ENCODE measurements at places on chromosomes 1 and 21.

- no peak for DNase-seq
Measured at GRCh38 chr1:150976401-150976821, 1.8 kb upstream of the CERS2 start.

DNA sequence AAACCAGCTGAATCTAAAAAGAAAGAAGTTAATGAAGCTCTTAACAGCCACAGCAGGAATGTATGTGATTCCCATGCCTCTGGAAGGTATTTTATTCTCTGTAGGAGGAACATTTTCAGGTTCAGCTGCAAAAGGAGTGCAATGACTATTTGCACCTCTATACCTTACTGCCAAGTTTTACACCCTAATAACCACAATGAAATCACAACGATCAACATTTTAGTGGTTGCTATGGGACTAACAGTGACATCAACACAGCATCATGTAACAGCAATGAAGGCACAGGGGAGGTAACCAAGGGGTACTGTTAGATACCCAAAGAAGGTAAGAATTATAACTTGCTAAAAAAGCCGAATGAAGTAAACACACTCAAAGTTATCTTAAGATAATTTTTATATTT lies 116.3 kb upstream of the HP1BP3 start:
- DNase-seq: no peak

DNA sequence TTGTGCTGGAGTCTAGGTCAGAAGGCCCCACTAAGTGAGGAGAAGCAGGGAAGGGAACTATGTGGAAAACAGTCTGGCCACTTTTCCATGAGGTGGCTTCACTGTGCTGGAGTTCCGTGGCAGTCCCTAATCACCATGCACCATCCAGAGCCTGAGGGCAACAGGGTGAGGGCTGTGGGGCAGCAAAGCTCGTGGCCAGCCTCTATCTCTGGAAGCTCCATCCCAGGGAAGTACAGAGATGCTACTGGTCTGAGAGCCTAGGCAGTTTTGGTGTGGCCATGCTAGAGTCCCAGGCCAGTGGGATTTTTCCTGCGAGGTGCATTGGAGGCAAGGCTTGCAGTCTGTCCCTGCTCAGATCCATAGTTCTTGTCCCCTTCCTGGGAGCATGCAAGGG lies 157.3 kb upstream of the LRRC7 start:
- DNase-seq: no peak

- DNase-seq: no peak
Measured at GRCh38 chr1:42086146-42086545, 67.1 kb upstream of the GUCA2B start.

DNA sequence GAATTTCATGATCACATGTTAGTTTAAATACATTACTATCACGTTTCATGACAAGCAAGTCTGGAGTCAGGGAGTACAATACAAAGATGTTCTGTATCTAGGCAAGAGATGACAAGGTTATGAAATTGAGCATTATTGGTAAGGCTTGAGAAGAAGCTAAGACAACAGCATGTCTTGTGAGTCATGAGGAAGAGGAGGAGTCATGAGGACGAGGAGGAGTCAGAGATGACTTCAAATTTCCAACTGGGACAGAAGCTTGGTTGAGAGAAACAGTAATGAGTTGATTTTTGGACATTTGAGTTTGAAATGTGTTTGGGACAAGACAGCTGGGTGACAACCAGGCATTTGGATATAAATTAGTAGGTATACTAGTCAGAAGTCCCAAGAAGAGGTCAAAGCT lies 4.3 kb upstream of the UBE2U start:
- DNase-seq: no peak

DNA sequence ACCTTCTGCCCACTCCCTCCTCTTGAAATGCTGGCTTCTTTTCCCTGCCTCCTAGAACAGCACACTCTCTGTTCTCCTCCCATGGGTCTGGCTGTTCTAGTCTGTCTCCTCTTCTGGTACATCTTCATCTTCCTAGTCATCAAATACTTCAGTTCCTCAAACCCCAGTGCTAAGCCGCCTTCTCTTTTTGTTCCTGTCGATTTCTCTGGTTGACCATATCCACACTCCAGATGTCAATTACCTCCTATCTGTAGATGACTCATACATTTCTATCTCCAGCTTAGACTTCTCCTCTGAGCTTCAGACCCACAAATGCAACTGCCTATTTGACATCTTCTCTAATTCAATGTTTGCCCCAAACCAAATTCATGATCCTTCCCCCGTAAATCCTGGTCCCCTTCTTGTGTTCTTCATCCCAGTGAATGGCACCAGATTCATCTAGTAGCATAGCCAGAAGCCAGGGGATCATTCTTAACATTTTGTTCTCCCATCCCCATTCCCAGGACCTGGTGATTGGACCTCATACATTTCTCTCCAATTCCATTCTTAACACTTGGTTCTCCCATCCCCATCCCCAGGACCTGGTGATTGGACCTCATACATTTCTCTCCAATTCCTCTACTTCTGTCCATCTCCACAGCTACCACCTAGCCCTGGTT lies 35.9 kb downstream of the USP24 start:
- DNase-seq: no peak

DNA sequence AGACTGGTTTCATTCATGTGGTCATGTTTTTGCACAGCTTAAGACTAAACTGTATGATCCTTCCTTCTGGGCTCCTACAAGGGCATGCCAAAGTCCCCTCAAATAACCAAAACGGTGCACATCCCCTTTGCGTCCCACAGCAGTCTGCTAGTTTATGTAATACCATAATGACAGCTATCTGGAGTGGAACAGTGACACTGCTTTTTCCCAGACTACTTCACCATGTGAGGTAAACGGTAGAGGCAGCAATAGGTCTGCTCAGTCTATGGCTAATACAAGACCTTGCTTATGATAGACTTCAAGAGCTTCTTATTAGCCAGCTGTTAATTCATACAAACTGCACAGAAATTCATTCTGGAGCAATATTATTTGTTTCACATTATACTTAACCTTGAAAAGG lies 395.5 kb downstream of the SMYD3 start:
- no peak for DNase-seq

GRCh38 chr1:167548059-167548932 lies 5.3 kb downstream of the CREG1 start:
- no peak for DNase-seq

DNA sequence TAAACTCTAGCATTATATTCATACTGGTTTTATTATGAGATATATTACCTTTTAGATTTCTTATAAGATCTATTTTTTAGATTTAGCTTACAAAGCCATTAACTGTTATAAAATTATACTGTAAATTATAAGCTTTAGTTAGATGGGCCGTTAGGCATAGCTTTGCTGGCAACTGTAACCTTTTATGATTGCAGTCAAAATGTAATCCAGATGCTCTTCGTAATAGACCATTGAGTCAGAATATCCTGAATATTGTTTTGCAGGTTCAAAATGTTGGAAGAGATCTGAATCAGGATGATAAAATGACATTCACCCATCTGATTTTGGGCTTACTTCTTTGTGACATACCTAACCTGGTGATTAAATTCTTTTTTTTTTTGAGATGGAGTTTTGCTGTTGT lies 20.9 kb downstream of the ITSN1 start:
- DNase-seq: no peak

DNA sequence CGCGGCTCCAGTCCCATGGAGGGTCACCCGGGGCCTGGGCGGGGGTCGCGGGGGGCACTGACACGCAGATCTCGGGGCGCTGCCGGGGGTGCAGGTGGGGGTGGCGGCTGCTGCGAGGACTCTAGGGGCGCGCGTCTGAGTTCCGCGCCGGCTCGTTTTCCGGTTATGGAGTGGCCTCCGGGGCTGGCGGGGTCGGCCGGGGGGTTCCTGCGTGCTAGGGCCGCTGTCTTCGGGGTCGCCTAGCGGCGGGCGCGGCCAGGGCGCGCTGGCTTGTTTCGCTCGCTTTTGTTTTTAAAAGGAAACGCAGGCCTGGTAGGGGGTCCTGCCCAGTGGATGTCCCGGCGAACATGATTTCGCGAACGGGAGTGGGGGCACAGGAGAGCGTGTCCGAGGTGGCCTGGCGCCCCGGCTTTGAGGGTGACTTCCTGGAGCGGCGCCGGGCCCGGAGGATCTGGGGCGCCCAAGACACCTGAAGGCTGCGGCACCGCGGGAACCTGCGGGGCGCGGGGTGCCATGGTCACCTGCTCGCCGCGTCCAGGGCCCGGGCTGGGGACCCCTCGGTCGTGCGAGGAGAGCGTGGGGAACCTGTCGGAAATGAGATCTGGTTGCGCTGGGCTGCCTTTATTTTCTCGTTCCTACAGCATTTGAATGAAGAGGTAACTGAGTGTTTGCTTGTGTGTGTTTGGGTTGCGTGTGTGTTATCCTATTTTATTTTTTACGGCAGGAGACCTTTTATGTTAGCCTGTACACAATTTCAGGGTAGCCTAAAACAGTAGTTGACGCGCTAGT lies 618 bp downstream of the ETS2 start:
- DNase-seq: peak; percentile 48

- no peak for DNase-seq
Measured at GRCh38 chr1:75273110-75273509, 138.9 kb downstream of the LHX8 start.

DNA sequence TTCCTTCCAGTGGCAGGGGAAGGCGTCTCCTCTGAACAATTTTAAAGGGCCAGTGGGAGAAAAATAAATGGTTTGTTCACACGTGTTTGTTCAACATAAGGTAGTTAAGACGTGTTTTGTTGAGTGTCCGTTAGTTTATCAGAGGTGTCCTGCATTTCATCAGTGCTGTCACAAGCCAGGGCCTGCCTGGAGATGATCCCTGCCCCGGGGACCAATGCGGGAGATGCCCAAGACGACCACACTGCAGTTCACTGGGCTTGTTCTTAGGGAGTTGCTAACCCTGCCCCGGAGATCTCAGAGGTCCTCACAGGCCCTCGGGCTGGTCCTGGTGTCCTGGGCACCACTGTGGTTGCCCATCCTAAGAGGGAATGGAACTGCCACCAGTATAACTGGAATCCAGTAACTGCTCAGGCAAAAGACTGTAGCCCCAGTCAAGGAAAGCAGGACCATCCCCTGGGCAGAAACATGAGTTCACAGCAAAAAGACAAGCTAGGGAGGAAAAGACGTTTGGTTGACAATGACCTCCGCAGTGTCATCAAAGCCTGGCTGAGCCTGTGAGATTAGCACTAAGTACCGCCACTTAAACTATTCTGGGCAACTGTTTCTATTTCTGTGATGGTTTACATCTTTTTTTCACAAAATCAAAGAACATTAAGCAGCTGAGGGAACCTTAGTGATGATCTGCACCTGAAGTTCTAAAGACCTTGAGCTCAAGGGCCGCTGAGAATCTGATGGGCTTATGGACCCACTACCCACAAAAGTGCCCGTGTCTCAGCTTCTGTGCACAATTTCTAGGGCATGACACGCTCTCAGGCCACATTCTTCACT lies 44.9 kb upstream of the LIN9 start:
- no peak for DNase-seq

GRCh38 chr1:206010060-206010459 lies 6.9 kb upstream of the RAB7B start:
- DNase-seq: no peak

GRCh38 chr1:47849005-47849521 lies 148.1 kb downstream of the TRABD2B start:
- no peak for DNase-seq

- peak; percentile 34 for DNase-seq
Measured at GRCh38 chr1:228647523-228648444, 87.5 kb upstream of the RHOU start.

DNA sequence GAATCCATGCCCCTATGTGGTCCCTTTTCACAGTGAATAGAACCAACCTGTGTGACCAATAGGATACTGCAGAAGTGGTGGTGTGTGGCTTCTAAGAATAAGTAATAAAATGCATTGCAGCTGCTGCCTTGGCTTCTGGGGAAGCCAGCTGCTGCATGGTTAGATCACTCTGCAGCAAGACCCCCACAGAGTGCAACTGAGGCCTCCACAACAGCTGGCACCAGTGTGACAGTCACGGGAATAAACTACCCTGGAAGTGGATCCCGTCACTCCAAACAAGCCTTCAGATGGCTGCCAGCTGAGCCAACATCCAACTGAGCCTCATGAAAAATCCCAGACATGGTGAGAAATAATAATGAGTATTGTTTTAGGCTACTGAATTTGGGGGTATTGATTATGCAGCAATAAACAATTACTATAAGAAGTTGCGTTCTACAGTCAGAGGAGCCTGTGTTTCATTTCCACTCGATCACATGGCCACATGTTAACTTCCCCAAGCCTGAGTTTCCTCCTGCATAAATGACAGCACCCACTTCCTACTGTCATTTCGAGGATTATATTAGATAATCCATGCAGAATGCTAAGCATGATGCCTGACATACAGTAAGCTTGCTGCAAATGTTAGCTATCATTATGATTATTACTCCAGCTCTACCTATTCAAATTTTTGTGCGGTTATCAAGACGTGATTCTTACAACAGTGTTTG lies 20.8 kb upstream of the COG2 start:
- DNase-seq: no peak

DNA sequence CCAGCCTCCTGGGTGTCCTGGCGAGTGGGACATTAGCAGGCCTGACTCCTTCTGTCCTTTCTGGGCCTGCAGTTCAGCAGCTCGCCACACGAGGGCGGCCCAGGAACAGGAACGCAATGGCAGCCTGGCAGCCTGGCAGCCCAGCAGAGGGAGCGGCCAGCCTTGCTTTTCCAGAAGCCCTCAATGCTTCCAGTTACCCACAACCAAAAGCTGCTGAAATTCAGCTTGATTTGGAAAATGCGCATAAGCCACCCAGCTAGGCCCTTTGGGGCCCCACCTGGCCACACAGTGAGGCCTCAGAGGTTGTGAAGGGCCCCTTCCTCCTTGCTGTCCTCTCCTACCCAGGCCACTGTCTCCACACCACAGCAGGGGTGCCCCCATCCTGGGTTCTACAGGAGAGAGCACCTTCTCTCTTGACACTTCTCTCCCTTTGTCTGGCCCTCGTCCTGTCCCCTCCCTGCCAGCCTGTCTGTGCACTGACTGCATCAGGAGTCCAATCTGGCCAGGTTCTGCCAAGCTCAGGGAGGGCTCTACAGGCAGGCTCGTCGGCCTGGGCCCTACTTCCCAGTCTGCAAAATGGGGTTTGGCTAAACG lies 103.4 kb upstream of the VAMP3 start:
- DNase-seq: peak; percentile 90

DNA sequence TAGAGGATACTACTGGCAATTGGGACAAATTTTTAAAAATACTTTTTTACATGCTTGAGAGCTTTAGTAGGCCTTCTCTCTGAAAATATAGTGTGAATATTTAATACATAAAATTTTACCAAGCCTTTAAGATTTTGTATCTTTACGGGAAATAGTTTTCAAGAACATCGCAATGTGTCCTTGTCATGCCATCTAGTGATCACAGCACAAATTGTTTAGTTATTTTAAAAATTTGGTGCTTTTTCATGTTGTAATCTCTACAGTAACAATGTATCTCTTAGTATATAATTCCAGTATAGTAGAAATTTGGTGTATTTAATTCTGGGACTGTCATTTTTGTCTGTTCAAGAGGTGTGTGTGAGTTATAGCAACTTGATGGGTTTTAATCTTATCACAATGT lies 6.7 kb downstream of the CDC7 start:
- no peak for DNase-seq

DNA sequence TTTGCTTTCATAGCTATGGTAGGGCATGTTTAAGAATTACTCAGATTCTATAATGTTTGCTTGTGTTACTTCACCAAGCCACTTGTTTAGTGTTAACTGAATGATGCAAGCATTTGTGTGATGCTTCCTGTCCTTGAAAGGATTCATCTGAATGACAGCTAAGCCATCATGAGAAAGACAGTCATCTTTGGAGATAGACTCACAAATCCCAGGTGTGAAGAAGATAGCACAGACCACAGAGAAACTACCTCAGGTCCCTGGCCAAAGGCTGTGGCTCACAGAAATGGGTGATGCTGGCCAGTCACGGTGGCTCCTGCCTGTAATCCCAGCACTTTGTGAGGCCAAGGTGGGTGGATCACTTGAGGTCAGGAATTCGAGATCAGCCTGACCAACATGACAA lies 321.4 kb downstream of the DPYD start:
- DNase-seq: no peak
